ENCODE measurements at places on chromosomes 4 and X. TPM values are rescaled to one million over a fixed set of nuclear protein-coding genes. Genes with fewer than 3 reads are reported as not detected.

DNA sequence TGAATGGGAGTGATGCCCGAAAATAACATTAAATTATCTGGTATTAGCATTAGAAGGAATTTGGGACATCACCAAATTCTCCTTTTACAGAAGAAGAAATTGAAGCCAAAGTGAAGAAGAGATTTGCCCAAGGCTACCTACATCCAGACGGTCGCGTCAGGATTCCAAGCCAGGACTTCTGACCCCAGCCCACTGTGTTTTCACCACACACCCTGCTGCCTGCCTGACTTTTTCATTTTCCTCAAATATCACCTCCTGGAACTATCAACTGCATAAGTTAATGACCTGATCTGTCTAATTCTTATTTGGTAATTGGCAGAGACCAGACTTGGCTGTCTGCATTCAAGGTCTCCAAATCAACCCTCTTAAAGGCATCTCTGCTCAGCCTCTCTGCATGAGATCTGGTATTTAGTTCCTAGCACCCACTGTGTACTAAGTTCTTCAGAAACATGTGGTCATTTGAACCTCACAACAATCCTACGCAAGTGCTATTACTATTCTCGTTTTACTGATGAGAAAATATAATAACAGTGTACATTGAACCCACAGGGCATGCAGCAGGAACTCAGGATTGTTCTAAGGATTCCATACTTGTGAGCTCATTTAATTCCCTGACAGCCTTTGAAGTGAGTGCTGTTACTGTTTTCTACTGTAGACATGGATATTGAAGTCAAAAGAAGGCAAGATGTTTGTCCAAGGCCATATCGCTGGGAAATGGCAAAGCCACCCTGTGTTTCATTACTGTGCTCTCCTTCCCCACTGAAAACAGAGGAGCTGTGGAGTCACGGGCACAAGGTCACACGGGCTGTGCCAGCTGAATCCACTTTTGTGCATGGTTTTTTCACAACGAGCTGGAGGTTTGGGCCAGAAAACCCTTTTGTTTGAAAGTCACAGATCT, 195.2 kb upstream of the C1QTNF7 start:
- DNase-seq: no peak

DNA sequence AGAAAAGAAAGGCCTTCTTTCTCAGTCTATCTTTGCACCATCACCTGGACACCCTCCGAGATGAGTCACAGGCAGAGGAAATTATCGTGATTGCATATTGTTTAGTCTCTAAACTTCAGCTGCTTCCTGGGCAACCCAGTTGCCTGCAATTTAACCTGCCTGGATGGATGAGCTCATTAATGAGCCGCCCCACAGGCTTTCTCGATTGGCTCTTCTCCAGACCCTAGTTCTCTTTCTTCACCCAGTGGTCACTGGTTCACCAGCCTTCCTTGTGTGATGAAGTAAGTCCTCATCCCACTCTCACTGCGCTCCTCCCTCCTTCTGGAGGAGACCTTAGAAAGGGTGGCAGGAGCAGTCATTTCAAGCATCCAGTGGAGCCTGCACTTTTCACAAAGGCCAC, 94.4 kb downstream of the SOWAHB start:
- DNase-seq: no peak

Gene CD99L2
- 37.1 TPM for polyA plus RNA-seq

DNA sequence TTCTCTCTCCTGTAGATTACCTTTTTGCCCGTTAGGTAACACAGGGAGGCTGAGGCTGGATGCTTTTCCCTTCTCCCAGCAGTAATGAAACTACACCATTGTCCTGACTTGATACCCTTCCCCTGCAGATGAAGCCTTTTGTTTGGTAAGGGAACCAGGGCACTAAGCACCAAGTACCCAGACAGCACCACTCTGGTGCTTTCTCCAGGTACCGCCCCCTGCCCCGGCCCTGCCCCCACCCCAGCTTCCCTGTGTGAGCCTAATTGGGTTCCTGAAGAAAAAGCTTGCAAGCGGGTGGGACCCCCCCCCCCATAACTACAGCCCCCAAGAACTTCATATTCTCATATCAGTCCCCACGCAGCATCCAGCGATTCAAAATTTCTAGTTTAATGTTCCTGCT, 79.8 kb downstream of the JADE3 start:
- no peak for DNase-seq

Gene UNC5C
- 0.46 TPM for polyA plus RNA-seq

Gene STIM2
- polyA plus RNA-seq: 64.7 TPM

Gene FREM3
- 0.49 TPM for polyA plus RNA-seq

DNA sequence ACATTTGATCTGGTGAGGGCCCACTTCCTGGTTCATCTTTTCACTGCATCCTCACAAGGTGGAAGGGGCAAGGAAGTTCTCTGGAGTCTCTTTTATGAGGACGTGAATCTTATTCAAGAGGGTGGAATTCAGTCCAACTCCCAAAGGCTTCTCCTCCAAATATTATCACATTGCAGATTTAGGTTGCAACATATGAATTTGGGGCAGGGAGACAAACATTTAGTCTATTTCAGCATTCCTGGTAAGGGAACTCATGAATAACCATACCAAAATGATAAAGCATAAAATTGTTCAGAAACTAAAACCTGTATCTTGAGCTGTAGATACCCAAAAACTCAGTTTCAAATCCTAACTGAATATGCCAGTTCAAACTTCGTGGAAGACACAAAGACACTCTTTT, 246.8 kb downstream of the QDPR start:
- DNase-seq: no peak

Gene CXCL6
- polyA plus RNA-seq: not detected

Gene ANAPC4
- polyA plus RNA-seq: 25.3 TPM

DNA sequence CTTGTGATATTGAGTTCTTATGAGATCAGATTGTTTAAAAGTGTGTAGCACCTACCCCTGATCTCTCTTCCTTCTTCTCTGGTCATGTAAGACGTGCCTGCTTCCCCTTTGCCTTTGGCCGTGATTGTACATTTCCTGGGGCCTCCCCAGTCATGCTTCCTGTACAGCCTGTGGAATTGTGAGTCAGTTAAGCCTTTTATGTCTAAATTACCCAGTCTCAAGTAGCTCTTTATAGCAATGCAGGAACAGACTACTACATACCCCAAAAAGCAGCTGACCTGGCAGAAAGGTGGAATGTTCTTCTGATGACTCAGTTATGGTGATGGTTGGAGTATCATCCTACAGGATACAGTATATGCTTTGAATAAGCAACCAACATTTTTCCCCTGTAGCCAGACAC, 11.4 kb upstream of the MCUB start:
- no peak for DNase-seq

DNA sequence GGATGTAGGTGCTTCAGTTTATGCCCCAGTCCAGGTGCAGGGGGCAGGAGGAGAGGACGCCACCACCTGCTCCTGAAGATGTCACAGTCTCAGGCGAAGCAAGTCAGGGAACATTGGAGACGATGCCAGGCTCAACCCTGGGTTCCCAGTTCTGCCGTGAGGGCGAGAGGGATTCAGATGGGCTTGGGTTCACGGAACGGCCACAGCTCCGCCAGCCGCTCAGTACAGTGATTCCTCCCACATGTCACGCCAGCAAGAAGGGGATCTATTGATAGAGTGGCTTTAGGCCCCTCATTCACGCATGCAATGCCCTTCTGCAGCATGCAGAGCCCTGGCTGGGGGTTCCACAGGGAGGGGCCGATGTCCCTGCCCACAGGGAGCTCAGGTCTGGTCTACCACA, 34.2 kb downstream of the ADRA2C start:
- no peak for DNase-seq

DNA sequence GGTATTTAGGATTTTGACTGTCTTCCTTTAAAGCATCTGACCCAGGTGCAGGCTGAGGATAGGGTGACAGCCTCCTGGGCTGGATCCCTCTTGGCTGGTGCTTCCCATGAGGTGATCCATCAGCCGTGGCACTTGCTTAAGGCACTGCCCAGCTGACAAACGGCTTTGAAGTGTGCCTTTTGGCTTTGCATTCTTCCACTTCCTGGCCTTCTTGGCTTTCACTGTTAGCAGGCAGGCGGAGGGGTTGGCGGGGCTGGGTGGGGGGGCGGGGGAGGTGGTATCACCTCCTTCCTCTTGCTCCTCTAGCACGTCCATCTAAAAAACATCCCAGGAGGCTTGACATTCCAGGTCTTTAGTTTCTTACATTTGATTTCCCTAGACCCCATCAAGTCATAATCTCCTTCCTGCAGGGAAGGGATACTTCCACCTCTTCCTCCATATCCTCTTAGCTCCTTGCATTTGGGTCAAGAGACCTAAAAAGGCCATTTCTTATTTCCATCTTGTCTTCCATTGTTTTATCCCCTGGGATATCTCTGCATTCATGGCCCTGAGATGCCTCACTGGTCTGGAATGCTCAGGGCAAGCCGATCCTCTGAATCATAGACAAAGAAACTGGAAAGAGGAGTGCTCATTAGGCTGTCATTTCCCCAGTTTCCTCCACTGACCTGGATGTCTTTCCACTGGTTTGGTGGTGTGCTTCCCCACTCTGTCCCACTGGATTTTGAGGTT, 11.3 kb upstream of the APLN start:
- DNase-seq: no peak

- no peak for DNase-seq
Observed at GRCh38 chr4:53431052-53431451, 53.6 kb downstream of the FIP1L1 start.

GRCh38 chr4:110878956-110879355, 256.1 kb upstream of the PITX2 start:
- no peak for DNase-seq

GRCh38 chrX:133745349-133745748, 240.0 kb downstream of the GPC3 start:
- DNase-seq: no peak

DNA sequence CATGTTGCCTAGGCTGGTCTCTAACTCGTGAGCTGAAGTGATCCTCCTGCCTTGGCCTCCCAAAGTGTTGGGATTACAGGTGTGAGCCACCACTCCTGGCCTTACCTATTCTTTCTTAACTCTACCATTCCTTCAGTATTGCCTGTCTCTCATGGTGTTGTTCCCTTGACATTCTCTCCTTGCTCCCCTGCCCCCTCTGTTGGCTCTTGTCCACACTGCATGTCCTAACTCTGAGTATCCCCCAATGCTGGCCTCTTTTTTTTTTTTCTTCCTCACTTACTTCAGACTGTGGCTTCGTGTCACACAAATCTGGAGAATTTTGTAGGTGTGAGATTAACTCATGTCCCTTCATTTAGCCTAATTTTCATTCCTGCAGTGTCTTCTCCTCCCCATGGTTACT, 22.9 kb upstream of the FRMPD4 start:
- no peak for DNase-seq

GRCh38 chr4:53130896-53131561, 234.8 kb downstream of the SCFD2 start:
- DNase-seq: no peak

- DNase-seq: peak; percentile 55
Observed at GRCh38 chrX:153875391-153876111, 10.4 kb downstream of the L1CAM start.

DNA sequence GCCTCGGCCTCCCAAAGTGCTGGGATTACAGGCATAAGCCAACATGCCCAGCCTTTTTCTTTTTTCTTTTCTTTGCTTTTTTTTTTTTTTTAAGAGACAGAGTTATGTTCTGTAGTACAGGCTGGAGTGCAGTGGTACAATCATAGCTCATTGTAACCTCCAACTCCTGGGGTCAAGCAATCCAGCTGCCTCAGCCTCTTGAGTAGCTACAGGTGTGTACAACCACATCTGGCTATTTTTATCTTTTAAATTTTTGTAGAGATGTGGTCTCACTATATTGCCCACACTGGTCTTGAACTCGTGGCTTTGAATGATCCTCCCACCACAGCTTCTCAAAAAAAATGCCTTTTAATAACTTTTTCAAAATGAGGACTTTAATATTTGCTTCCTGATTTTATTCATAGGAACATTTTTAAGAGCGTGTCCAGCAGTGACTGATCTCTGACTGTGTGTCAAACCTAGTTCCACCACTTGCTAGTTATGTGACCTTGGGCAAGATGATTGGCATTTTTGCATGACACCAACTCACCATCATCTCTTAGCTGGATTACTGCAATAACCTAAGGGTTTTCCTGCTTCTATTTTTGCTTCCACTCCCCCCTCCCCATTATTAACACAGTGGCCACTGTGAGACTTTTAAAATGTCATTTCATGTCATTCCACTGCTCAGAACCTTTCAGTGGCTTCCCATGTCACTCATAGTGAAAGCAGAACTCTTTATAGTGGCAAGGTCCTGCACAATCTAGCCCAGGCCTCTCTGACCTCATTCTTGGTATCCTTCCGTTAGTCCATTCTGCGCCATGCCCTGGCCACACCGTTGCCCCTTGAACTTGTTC, 4.5 kb upstream of the TNIP3 start:
- DNase-seq: no peak

DNA sequence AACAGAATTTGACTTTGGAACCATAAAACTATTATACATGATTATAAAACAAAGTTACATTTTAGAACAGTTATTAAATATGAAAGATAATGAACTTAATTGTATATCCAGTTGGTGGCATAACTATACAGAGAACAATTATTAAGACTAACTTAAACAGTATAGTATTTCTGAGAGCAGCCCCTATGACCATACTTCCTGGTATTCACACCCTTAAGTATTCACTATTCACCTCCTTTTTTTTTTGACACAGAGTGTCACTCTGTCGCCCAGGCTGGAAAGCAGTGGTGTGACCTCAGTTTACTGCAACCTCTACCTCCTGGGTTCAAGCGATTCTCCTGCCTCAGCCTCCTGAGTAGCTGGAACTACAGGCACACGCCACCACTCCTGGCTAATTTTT, 74.5 kb downstream of the FRYL start:
- no peak for DNase-seq

GRCh38 chr4:61336916-61337315, 136.8 kb downstream of the ADGRL3 start:
- DNase-seq: no peak

Gene CCDC158
- polyA plus RNA-seq: 0.80 TPM

Gene SORBS2
- polyA plus RNA-seq: 25.3 TPM

GRCh38 chr4:66929748-66930147, 615.6 kb downstream of the CENPC start:
- DNase-seq: no peak

DNA sequence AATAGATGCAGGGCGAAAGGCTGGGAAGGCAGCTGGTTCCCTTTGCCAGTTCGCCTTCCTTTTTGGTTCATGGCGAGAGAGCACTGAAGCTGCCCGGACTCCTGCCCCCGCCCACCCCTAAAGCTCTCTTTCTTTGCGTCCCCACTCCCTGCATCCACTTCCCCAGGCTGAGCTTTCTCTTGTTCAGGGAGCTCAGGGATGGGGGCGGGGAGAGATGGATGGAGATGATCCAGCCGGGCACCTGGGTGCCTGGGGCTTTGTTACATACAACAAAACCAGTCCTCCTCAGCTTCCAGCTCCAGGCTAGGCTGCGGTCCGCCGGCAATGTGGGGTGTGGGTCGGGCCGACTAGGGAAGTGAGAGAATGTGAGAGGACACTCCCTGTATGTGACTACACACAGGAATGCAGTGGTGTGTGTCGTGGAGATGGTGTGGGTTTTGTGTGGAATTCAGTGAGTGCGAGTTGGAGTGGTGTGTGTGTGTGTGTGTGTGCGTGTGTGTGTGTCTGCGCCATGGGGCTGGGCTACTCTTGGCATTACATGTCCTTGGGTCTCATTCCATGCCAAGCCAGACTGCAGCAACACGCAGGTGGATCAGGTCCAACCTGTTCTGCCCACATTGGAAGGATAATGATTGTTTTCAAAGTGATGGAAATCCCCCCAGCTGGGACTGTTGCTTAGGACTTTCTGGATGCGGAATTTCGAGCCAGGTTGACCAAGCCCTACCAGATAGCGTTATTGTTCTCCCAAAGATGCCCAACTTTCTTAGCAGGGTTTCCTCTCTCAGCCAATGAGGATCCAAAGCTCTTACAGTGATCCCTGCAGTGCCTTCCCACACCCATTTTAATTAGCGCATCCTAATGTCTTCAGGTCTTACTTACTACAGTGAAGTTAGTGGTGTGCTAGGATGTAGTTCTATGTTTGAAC, 149.4 kb upstream of the CHRDL1 start:
- DNase-seq: no peak
